Keratinocyte (primary cell): ENCODE measurements at places on chromosomes 13 and 19. TPM values are rescaled to one million over a fixed set of nuclear protein-coding genes. Genes with fewer than 3 reads are reported as not detected.

DNA sequence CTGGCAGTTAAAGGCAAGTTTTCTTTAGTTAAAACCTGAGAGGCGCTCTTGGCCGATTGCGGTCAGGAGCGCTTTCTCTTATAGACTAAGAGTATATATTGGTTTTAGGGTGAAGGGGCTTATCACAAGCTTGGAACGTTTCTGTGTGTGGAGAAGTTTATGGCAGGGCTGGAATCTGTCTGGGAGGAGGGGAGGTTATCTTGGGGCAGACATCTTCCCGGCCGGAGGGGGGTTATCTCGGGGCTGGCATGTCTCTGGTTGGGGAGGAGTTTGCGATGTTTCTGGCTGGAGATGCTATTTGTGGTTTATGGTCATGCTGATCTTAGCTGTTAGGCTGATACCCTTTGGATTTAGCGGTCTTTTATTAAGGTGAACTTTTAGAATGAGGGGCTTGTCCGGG lies 18.3 kb downstream of the KDM4B start:
- no peaks in the 10 kb centered on the region for H3K27me3 ChIP-seq
- H3K4me1 ChIP-seq = no peaks in the 10 kb centered on the region
- H3K27ac ChIP-seq = no peak overlapping the region
- DNase-seq = no peak
- H3K4me3 ChIP-seq = no peak overlapping the region
- H3K36me3 ChIP-seq = peaks cover 9% of the 10 kb centered on the region

GRCh38 chr19:17266589-17266974 lies 661 bp upstream of the BABAM1 start:
- no peak overlapping the region for H3K27ac ChIP-seq
- H3K36me3 ChIP-seq = peaks cover 7% of the 10 kb centered on the region
- H3K4me1 ChIP-seq = peaks cover 8% of the 10 kb centered on the region
- H3K27me3 ChIP-seq = no peaks in the 10 kb centered on the region

The SLC15A1 gene
- polyA plus RNA-seq = 0.10 to 0.25 TPM (median 0.13 TPM) in 3 replicates

The KIRREL2 gene
- polyA plus RNA-seq = 0.02 TPM in 1 of 3 replicates, not detected in the others

- no peaks in the 10 kb centered on the region for H3K27me3 ChIP-seq
- peak overlapping the region; percentile 55 for H3K27ac ChIP-seq
- H3K4me1 ChIP-seq = peaks cover 20% of the 10 kb centered on the region
Measured at GRCh38 chr13:25836574-25837336, 215.1 kb downstream of the SHISA2 start.

GRCh38 chr19:7561325-7561724 lies 25.8 kb downstream of the PNPLA6 start:
- H3K27ac ChIP-seq = no peak overlapping the region
- no peak overlapping the region for H3K4me3 ChIP-seq
- H3K36me3 ChIP-seq = peaks cover 26% of the 10 kb centered on the region
- no peaks in the 10 kb centered on the region for H3K27me3 ChIP-seq
- DNase-seq = no peak

The SCN1B gene
- 0.30 to 0.46 TPM (median 0.45 TPM) in 3 replicates for polyA plus RNA-seq

The CEBPA gene
- polyA plus RNA-seq = 1.5 to 6.4 TPM (median 3.6 TPM) in 3 replicates

The APOC4 gene
- polyA plus RNA-seq = not detected in 3 replicates

- no peaks in the 10 kb centered on the region for H3K27me3 ChIP-seq
- DNase-seq = no peak
- no peaks in the 10 kb centered on the region for H3K36me3 ChIP-seq
- no peak overlapping the region for H3K27ac ChIP-seq
- no peaks in the 10 kb centered on the region for H3K4me1 ChIP-seq
Measured at GRCh38 chr13:113809934-113810333, 50.9 kb downstream of the TMEM255B start.

DNA sequence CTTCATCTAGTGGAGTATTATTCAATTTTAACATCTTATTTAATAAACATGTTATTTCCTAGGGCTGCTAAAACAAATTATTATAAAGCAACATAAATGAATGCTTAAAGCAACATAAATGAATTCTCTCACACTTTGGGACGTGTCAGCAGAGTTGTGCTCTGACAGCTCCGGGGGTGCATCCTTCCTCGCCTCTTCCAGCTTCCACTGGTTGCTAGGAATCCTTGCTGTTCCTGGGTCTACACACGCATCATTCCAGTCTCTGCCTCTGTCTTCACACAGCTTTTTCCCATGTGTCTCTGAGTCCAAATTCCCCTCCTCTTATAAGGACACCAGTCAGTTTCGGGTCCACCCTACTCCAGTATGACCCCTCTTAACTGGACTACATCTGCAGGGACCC lies 21.6 kb upstream of the SPATA13 start:
- H3K27ac ChIP-seq = no peak overlapping the region
- no peaks in the 10 kb centered on the region for H3K4me1 ChIP-seq
- peaks cover 2% of the 10 kb centered on the region for H3K27me3 ChIP-seq

DNA sequence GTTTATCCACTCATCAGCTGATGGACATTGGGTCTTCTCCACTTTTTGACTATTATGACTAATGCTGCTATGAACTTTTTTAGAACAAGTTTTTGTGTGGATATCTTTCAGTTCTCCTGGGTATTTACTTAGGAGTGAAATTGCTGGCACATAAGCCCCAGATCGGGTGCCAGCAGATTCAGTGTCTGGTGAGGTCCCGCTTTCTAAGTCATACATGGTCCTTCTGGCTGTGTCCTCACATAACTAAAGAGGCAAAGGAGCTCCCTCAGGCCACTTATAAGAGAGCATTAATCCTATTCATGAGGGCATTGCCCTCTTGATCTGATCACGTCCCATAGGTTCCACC lies 600 bp upstream of the ZNF226 start:
- peak overlapping the region; percentile 82 for H3K27ac ChIP-seq
- peaks cover 6% of the 10 kb centered on the region for H3K4me1 ChIP-seq
- no peaks in the 10 kb centered on the region for H3K27me3 ChIP-seq
- no peak for DNase-seq

The C1QTNF9 gene
- polyA plus RNA-seq = not detected in 3 replicates

- H3K4me1 ChIP-seq = no peaks in the 10 kb centered on the region
- H3K27me3 ChIP-seq = peaks cover 51% of the 10 kb centered on the region
- H3K27ac ChIP-seq = no peak overlapping the region
- DNase-seq = no peak
Measured at GRCh38 chr19:50490991-50491472, 14.4 kb upstream of the GARIN5A start.

GRCh38 chr13:114126789-114127472 lies 5.5 kb downstream of the RASA3 start:
- no peak overlapping the region for H3K27ac ChIP-seq
- H3K4me1 ChIP-seq = peaks cover 16% of the 10 kb centered on the region
- no peak for DNase-seq
- H3K4me3 ChIP-seq = no peak overlapping the region

The NPHS1 gene
- not detected in 3 replicates for polyA plus RNA-seq

- H3K36me3 ChIP-seq = no peaks in the 10 kb centered on the region
- H3K4me1 ChIP-seq = no peaks in the 10 kb centered on the region
- no peak overlapping the region for H3K4me3 ChIP-seq
Measured at GRCh38 chr13:66835040-66835628, 395.0 kb downstream of the PCDH9 start.

- no peaks in the 10 kb centered on the region for H3K27me3 ChIP-seq
- no peaks in the 10 kb centered on the region for H3K4me1 ChIP-seq
- no peak overlapping the region for H3K27ac ChIP-seq
- H3K4me3 ChIP-seq = no peak overlapping the region
- no peaks in the 10 kb centered on the region for H3K36me3 ChIP-seq
Measured at GRCh38 chr13:93788456-93788855, 561.8 kb downstream of the GPC6 start.
